ENCODE measurements at places on chromosomes 5 and 9.

- DNase-seq, result no peak
Measured at GRCh38 chr5:172102913-172103626, 85.0 kb downstream of the STK10 start.

DNA sequence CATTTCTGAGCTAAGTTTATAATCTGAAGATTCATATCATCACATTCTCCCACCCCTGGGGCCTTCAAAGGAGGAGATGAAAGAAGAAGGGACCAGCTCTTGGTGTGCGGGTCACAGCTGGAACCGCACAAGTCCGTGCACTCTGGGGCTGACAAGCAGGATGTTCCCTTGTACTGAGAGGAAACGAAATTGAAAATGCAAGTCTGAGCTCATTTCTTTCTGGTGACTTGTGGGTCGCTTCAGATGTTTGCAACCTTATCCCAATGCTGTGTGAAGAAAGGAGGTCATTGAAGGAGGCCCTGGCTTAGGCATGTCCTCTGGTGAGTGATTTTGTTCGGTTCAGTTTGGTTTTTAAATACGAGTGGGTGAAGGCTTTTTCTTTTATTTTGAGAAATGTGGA, 59.6 kb downstream of the C9orf152 start:
- no peak for DNase-seq

DNA sequence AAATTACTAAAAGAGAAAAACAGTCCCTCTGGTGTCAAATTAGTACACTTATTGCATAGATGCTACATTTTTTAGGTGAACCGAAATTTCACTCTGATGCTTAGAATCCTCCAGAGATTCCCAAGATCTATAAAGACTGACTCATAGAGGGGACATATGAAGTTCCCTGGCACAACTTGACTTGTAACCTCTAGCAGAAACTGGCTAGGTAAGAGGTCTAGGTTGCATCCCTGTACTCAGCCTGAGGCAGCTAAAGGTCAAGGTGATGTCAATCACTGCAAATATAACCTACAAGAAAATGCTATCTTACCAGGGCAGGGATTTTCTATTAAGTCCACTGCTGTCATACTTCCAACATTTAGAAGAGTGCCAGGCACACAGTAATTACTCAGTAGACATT, 24.2 kb downstream of the HOMER1 start:
- DNase-seq, result no peak

- no peak for DNase-seq
Measured at GRCh38 chr5:119243888-119244287, 111.9 kb upstream of the TNFAIP8 start.

DNA sequence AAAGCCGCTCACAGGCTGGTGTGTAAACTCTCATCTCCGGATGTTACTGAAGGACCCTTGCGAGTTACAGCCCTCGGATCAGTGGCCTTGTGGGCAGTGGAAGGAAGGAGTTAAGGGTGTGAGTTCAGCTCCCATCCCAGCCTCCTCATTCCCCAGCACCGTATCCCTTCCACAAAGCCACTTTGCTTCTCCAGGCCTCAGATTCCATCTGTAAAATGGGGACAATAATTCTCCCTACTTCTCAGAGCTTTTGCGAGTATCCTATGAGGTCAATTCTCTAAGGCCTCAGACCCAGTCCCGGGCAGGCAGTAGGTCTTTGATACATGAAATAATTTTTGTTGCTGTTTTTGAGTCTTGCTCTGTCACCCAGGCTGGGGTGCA, 141.3 kb downstream of the C9orf50 start:
- no peak for DNase-seq

GRCh38 chr5:52983731-52984636, 5.2 kb upstream of the ITGA2 start:
- no peak for DNase-seq

GRCh38 chr5:104170926-104171325, 608.3 kb upstream of the NUDT12 start:
- DNase-seq, result no peak

DNA sequence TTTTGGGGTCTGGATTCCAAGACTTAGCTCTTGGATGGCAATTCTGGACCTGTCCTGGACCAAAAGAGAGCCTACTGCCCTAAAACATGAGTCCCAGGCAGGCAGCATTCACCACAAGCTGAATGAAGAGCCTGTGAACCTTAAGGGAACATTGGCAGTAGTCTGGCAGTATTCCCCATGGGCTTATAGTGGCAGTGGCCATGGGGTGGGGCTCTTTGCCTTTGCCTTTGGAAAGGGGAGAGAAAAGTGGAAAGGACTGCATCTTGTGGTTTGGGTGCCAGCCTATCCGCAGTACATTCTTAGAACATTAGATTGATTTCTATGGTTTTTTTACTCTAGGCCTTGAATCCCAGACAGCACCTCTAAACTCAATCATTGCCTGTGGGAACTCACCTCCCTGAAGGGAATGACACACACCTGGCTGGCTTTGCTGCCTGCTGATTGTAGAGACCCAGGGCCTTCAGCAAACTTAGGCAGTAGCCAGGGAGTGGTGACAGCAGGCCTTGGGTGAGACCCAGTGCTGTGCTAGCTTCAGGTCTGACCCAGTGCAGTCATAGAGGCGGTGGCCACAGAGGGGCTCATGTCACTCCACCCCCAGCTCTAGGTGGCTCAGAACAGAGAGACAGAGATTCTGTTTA, 216.3 kb downstream of the CETN3 start:
- DNase-seq, result no peak

DNA sequence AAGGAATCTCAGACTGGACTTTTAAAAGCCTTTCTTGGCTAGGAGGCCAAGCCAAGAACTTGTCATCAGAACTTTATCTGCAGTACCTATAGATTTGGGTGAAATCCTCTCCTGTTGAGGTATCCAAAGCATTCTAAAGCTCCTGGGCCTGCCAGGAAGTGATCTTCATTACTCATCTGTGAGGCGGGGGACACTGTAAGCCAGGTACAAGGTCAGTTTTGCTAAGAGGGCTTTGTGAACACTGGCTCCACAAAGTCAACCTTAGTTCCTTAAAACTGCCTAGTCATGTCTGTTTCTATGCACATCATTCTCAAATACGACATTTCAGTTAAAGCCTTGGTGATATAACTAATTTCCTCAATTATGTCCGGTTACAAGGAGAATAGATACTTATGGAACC, 236.7 kb downstream of the PIK3R1 start:
- no peak for DNase-seq

Data from NCI-H524 treated with DMSO at 0.1 percent for 48 hours (cell line).